HuH-7 (cell line): ENCODE measurements at places on chromosomes 3 and 15.

GRCh38 chr3:153649286-153649839 is 471.8 kb upstream of the ARHGEF26 start:
- DNase-seq = no peak

- peak; percentile 5 for DNase-seq
Measured at GRCh38 chr3:108818404-108818803, 4.2 kb upstream of the TRAT1 start.

- DNase-seq = no peak
Measured at GRCh38 chr3:53101956-53102355, 28.3 kb downstream of the RFT1 start.

DNA sequence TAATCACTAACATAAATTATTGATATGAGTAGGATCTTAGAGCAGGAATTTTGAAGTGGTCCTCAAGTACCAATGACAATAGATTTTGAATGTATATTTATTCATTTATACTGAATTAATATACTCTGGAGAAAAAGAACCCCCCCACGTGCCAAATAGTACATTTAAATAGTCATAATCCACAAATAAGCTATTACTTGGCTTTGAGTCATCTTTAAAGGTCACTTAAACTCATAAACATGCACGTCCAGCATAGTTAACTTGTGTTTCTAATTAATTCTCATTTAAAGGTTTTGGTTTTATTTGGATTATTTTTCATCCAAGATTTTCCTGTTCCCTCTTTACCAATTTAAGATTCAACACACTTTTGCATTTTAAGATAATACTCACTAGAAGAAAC is 35.1 kb downstream of the FGF7 start:
- no peak for DNase-seq

- DNase-seq = no peak
Measured at GRCh38 chr3:113245761-113246161, 34.4 kb downstream of the BOC start.

- DNase-seq = no peak
Measured at GRCh38 chr3:143119974-143120715, 574 bp downstream of the CHST2 start.

- no peak for DNase-seq
Measured at GRCh38 chr3:97996988-97997387, 24.8 kb upstream of the RIOX2 start.

DNA sequence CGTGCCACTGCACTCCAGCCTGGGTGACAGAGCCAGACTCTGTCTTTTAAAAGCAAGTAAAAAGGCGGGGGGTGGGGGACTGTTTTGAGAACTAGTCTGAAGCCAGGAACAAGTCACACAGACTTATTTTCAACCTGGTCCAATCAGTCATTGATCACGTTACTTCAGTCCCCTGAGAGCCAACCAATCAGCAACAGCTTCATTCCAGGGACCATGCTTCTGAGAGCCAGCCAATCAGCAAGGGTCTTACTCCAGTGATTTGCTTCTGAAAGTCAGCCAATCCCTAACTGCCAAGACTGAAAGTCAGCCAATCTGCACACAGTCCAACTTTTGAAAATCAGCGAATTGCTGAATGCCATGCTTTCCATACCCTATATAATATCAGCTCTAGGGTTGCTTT is 48.6 kb upstream of the C15orf39 start:
- DNase-seq = no peak

DNA sequence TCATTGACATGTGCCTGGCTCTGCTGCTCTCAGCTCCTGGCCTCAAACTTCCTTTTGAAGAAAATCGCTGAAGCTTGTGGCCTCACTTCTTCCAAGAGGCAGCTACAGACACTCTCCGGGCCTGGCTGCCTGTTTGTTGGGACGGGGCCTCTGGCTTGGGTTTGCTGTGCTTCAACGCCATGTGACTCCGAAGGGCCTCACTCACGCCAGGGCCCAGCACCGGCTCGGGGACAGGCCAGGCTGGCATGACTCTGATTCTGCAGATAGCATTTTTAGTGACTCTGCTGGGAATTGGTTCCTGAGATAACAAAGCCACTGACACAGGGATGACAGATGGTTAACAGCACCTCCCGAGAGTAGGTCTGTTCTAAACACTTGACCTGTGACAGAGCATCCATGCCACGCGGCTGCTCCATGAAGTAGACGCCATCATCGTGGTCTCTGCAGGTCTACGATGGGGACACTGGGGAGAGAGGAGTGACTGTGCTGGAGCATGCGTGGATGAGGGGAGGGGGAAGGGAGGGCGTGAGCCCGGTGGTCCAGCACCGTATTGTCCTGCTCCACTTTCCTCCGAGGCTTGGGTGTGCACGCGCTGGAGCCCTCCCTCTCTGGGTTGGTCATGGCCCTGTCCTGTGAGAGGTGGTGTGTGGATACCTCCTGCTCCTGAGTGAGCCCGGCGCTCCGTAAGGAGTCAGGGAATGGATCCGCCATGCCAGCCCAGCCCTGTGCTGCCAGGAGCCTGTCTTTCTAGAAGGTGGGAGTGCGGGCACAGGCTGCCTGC is 133.6 kb downstream of the TJP1 start:
- no peak for DNase-seq

- peak; percentile 75 for DNase-seq
Measured at GRCh38 chr3:48273594-48274211, 32.8 kb downstream of the ZNF589 start.

DNA sequence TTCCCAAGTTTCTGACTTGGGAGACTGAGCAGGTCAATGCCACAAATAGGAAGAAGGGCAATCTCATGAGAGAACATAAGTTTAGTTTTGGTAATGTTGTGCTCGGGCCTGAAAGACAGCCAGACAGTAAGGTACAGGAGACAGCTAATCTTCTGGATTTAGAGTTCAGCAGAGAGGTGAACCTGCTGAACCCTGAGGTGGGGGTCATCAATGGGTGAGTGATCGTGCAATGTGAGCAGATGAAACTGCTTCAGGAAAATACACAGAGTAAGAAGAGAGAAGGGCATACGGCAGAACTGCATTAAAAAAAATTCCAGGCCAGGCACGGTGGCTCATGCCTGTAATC is 23.3 kb downstream of the RUBCN start:
- no peak for DNase-seq

GRCh38 chr3:8524249-8524648 is 22.6 kb downstream of the LMCD1 start:
- DNase-seq = no peak

DNA sequence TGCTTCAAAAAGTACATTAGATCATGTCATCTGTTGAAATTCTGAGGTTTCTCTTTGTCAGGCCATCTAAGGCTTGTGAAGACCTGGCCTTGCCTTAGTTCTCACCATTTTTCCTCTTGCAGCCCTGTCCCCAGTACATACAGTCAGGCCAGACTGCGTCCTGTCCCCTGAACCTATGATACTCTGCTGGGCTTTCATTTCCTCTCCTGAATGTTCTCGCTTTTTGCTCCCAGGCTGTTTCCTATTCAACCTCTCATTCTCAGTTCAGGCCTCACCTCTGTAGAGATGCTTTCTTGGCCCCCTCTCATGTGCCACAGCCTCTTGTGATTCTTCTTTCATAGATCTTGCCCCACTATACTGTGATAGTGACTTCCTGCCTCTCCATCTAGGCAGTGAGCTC is 648.8 kb upstream of the KCNMB2 start:
- no peak for DNase-seq
